M059J (cell line): ENCODE measurements at places on chromosomes 16 and 17. TPM values are rescaled to one million over a fixed set of nuclear protein-coding genes. Genes with fewer than 3 reads are reported as not detected.

VPS35L gene
- total RNA-seq, result 21.0 and 26.3 TPM in 2 replicates

MT1A gene
- total RNA-seq, result 9.6 TPM in 1 of 2 replicates, not detected in the other

RANGRF gene
- 5.6 and 14.7 TPM in 2 replicates for total RNA-seq

SDR42E2 gene
- total RNA-seq, result not detected in 2 replicates

PARD6A gene
- total RNA-seq, result 2.0 and 3.3 TPM in 2 replicates

BMERB1 gene
- total RNA-seq, result 12.8 and 25.5 TPM in 2 replicates

ABCC11 gene
- not detected in 2 replicates for total RNA-seq

DNA sequence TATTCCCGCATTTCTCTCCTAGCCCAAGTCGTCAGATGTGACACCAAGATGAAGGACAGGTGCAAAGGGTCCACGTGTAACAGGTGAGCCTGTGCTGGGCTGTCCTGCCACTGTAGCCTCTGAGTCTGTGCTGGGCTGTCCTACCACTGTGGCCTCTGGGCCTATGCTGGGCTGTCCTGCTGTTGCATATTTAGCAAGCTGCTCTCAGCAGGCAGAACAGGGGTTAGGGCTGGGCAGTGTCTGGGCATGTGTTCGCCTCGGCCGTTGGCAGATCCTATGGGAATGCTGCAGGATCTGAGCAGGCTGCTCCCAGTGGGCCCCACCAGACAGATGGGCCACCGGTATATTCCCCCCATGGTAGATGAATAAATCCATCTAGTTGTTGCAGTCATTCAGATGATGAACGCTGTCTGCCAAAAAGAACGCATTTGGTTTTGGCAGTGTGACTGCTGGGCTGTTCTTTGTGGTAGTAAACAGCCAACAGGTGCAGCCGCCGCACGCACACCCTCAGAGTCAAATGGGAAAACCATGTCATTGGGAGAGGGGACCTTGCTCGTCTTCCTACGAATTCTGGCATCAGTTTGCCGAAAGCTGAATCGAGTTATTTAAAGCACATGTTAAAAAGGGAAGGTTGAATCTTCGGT is 49.2 kb downstream of the CRISPLD2 start:
- no peak for DNase-seq

GRCh38 chr16:24819462-24820040 is 26.2 kb upstream of the SLC5A11 start:
- no peak for DNase-seq

- DNase-seq, result no peak
These were observed 15.2 kb downstream of the ARHGAP23 start for GRCh38 chr17:38443356-38444031.

DNA sequence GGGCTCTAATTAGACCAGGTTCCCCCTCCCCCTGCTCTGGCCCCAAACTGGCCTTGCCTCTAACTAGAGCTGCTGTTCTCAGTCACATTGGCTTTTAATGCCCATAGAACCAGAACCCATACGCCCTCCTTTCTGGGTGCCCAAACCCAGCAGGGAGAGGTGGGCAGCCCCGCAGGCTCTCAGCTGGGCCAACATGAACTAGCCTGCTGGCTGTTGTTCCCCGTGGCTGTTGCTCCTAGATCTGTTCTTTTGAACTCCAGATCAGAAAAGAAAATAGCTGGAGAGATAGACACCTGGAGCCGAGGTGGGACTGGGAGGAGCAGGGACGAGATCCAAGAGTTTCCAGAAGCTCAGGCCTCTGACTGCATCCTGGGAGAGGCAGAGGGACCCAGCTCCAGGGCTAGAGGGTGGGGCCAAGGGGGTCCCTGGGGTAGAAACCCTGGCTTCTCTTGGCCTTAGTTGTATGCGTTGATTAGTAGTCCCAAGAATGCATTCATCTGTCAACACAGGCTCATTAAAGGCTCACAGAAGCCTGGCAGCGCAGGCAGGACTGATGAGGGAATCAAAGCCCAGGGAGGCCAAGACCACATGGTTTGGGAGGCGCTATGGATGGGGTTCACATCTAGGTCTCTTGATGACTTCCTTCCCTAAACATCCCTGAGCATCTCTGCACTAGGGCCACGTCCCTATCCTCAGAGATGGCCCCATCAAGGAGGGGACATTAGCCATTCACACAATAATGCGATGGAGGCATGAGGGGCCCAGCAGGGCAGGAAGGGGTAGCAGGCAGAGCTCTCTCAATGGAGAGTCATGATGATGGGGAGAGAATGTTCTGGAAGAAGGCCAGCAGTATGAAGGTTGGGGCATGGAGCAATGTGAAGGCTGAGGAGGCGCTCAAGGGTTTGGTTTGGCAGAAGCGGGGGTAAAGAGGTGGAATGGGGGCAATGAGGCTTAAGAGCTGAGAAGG is 1.3 kb upstream of the CPSF4L start:
- DNase-seq, result no peak

DNA sequence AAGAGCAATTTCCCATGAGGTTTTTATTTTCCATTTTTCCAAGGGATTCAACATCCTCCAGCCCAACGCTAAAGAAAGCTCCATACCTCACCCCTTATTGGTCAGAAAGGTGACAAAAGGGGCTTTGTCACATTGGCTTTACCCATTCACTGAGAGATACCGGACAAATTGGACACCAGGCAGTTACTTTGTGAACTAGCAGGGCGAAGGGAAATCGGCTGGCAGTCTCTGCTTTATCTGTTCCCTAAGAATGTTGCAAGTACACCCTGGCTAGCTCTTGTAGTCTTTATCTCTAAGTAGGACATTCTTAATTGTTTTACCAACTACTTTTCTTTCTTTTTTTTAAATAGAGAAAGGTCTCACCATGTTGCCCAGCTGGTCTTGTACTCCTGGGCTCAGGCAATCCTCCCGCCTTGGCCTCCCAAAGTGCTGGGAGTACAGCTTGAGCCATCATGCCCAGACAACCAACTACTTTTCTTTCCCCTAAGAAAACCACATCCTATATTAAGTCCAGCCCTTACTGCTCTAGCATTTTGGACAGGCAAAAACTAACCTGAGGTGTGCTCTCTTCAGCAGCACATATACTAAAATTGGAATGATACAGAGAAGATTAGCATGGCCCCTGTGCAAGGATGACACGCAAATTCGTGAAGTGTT is 16.8 kb downstream of the PRPSAP1 start:
- no peak for DNase-seq

GRCh38 chr17:78107457-78107856 is 21.1 kb downstream of the TMC6 start:
- no peak for DNase-seq

DNA sequence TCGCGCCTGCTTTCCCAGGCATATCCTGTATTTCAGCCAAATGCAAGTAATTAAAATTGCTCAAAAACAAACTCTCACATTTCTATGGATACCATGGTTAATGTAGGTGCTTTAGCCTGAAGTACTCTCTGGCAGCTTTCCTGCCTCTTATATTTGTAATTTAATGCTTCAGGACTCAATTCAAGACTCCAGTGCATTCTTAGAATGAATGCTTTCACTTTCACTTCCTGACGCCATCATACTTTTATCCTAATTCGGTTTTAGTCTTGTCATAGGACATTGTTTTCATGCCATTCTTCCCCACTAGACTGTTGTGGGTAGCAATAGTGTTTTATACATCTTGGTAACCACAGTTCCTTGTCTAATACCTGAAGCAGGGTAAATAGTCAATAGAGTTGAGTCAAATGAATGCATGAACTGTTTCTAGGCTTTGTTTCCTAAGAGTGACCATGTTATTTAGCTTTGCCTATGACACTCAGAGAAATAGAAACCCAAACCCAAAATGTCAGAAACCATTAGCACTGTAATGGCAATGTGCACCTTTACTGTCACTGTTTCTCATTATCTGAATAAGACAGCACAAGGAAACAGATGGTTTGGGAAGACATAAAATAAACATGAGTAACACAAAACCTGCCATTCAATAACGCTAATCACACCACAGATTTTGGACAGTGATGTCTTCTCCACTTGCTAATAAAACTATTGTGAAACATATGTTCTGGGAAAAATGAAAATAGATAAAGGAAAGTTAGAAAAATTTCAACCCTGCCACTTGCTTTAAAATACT is 705.5 kb downstream of the CDH11 start:
- DNase-seq, result peak; percentile 84

GRCh38 chr16:69709456-69710084 is 16.8 kb downstream of the NQO1 start:
- peak; percentile 79 for DNase-seq

- peak; percentile 47 for DNase-seq
These were observed 244.9 kb downstream of the PRKCA start for GRCh38 chr17:66547151-66547865.

DNA sequence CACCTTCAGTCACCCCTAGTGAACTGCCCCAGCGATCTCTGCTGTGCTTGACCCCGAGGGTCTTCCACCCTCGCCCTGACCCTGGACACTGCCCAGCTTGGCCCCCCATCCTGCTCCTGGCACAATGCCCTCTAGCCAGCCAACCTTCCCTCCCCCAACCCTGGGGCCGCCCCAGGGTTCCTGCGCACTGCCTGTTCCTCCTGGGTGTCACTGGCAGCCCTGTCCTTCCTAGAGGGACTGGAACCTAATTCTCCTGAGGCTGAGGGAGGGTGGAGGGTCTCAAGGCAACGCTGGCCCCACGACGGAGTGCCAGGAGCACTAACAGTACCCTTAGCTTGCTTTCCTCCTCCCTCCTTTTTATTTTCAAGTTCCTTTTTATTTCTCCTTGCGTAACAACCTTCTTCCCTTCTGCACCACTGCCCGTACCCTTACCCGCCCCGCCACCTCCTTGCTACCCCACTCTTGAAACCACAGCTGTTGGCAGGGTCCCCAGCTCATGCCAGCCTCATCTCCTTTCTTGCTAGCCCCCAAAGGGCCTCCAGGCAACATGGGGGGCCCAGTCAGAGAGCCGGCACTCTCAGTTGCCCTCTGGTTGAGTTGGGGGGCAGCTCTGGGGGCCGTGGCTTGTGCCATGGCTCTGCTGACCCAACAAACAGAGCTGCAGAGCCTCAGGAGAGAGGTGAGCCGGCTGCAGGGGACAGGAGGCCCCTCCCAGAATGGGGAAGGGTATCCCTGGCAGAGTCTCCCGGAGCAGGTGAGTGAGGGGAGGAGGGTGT is at the start of gene TNFSF13:
TSS of gene TNFSF13 (plus strand) at position 207 of the 776 bp plus-strand sequence. CDS start at position 497, 290 bp downstream.
- DNase-seq, result no peak

DNA sequence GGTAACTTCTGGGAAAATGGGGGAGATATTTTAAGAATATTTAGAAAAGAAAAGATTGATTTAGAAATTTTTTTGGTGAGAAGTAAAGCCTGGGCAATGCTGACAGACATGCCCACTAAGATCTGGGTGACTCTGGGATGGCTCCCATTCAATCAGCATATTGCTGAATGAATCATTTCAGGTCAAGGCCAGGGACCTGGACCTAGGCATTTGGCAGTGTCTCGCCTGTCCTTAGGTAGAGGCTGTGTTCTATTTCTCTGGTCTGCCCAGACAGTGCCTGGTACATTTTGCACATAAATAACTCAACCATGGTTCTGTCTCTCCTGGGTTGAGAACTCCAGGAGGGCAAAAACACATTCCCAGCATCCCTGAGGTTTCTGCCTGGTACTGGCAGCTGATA is 39.9 kb downstream of the SMPD3 start:
- DNase-seq, result no peak

DNA sequence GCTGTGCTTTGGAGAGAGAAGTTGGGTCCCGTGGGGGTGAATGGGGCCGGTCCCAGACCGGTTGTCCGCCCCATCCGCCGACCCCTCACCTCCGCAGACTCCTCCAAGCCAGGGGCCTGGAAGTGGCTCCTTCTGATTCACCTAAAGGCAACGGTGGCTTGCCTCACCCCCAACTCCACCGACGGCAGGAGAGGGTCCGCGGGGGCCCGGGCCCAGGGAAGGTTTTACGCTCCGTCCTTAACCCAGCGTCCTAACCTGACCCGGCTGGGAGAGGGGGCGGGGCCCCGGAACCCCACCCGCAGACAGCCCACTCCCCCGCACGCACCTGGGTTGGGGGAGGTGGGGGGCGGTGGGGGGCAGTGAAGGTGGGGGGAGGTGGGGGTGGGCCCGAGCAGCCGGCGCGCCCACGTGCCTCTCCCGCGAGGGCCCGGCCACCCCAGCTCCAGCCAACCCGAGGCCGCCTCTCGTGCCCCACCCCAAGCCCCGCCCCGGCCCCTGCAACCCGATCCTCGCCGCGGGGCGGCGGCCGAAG is 12.7 kb upstream of the CD300A start:
- DNase-seq, result peak; percentile 78

DNA sequence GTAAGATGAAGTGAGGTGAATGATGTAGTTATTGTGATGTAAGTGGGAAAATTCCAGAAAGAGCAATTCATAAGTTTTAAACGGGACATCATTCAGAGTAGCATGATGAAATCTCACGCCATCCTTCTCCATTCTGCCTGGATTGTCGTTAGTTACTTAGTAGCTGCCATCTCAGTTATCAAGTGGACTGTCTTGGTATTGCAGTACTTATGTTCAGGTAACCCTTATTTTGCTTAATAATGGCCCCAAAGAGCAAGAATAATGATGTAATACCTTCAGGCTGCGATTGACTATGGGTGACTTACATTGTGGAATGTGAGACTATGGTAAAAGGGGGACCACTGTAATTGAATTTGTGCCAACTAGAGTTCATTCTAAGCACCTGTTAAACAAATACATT is 234.1 kb upstream of the TOM1L1 start:
- DNase-seq, result no peak

DNA sequence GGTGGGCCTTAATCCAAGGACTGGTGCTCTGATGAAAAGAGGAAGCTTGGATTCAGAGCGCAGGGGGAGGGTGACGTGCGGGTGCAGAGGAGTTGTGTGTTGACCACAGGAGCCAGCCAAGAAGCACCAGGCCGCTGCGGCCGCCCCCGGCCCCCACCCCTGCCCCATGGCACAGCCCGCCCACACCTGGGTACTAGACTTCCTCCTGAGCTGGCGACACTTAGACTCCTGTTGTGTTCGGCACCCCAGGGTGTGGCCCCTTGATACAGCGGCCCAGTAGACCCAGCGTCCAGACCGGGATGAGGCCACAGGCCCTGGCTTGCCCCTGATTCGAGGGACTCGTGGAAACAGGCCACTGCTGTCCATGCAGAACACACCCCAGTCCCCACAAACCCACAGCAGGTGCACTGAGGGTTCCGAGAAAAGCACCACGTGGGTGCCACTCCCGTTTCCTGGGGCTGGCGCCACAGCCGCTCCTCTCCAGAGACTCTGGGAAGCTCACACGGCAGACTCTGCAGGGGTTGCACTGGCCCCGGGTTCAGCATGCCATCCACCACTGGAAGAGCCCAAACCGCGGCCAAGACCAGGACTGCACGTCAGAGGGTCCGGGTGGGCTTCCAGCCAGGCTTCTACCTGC is 5.7 kb upstream of the SNAI3 start:
- no peak for DNase-seq

GRCh38 chr17:72136692-72137091 is 15.9 kb downstream of the SOX9 start:
- DNase-seq, result peak; percentile 83

DNA sequence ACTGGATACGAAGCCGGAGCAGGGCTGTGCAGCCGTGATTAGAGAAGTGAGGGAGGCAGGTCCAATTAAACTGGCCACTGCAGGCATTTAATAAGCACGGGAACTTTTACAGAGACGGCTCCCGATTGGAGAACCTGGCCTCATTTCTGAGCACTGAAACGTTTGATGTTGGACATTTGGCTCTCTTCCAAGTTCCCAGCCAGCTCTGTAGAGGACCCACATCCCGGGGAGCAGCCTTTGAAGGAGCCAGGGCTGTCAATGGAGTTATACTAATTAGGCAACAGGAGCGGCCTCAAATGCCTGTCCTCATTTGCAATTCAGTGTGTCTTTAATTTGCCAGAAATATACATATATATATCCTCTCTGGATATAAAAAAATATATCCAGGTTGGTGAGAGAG is 499.4 kb upstream of the C16orf82 start:
- no peak for DNase-seq
